ENCODE measurements at places on chromosomes 5 and 9.

GRCh38 chr9:27545471-27545870 lies 15.9 kb upstream of the MOB3B start:
- DNase-seq = no peak

- DNase-seq = no peak
Observed at GRCh38 chr5:124617787-124618186, 128.7 kb downstream of the ZNF608 start.

DNA sequence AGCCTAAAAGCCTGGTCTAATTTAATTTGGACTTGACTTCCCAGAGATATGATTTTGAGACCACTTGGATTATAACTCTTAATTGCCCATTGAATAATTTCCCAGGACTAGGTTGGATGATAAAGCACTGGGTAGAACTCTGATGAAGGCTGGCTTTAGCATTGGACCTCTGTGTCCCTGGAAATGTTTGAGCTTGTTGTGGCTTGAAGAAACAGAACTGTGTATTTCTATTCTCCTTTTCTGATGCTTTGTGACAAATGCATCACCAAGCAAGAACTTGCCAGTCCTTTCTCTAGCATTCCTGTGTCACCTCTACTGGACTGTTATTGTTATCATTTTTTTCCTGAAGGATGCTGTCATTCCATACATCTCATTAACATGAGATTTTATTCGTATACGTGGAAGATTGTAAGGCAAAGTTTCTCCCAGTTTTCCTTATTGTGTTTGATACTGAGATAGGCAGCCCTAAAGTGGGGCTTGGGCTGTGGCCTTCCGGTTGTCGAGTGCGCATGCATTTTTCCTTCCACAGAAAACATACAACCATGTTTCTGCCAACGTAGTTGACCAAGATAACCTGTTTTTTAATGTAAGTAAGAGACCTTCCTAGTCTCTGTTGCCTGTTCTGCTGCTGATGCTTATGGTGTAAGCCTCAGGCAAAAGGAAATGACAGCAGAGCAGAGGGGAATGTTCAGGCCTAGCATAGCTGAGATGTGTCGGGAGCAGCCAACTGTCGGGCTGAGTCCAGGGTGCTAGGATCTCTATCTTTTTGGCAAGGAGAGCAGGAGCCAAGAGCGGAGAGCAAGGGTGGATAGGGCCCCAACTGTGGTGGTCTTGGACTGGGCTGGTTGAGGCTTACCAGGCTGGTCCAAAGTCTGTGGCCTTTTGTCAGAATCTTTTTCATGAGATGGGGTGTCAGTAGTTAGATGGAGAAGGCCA lies 2.3 kb downstream of the NTRK2 start:
- no peak for DNase-seq

GRCh38 chr5:91599863-91600262 lies 216.7 kb upstream of the ARRDC3 start:
- no peak for DNase-seq

DNA sequence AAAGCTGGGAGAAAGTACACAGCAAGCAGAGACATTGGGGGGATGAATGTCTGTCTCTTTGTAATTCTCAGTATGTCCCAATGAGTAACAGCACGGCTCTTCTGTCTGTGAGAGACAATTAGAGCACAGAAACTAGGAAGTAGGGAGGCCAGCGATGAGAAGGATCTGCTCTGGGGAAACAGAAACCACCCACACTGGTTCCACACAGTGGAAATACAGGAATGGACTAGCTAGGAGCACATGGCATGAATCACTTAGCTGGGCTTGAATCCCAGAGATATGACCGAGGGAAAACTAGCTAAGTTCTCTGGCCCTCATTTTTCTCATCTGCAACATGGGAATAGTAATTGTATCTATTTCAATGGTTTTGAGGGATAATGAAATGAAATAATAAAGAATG lies 895.9 kb downstream of the TLE4 start:
- DNase-seq = no peak

GRCh38 chr5:14218480-14218879 lies 75.3 kb downstream of the TRIO start:
- DNase-seq = no peak

GRCh38 chr5:168449166-168449565 lies 37.1 kb upstream of the RARS1 start:
- no peak for DNase-seq

GRCh38 chr9:22009506-22009867 lies 382 bp upstream of the CDKN2B start:
- DNase-seq = no peak

DNA sequence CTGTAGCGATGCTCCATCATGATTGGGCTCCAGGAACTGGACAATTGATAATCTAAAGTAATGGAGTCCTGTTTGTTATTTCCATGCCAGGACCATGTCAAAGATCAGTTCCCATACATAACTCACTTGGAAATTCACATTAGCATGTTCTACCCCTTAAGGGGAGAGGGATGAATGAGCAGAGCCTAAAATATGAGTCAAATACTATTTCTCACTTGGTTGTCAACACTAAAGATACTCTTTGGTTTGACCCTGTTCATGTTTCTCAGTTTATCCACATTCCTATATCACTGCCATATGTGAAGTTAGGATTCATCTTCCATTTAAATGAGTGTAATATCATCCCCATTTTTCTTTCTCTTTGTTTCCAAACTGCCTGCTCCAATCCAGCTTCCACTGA lies 321.6 kb upstream of the PAPPA start:
- no peak for DNase-seq

DNA sequence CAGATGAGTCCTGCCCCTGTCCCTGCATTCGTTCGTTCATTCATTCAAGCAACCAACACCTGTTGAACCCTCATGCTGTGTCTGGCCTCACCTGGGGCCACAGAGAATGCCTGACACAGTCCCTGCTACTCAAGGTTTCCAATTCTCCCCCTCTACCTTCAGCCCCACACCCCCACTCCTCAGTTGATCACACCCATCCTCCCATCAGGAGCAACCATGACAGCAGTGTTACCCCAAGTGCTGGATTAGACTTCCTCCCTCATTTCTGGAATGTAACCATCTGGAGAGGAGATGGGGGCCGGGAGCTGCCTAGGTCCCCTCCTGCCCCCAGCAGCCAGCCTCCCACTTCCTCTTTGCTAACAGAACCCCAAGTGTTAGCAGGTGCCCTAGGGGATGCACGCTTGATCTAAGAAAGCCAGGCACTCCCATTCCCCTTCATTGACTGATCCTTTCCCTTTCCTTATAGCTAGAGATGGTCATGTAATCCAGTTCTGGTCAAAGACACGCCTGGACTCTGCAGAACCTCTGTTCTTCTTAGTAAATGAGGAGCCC lies 57.2 kb downstream of the SMIM23 start:
- DNase-seq = no peak

GRCh38 chr9:1929722-1930244 lies 85.4 kb upstream of the SMARCA2 start:
- no peak for DNase-seq

- no peak for DNase-seq
Observed at GRCh38 chr5:102561894-102562760, 63.3 kb upstream of the SLCO6A1 start.

- no peak for DNase-seq
Observed at GRCh38 chr9:79015951-79016350, 555.8 kb upstream of the TLE4 start.

DNA sequence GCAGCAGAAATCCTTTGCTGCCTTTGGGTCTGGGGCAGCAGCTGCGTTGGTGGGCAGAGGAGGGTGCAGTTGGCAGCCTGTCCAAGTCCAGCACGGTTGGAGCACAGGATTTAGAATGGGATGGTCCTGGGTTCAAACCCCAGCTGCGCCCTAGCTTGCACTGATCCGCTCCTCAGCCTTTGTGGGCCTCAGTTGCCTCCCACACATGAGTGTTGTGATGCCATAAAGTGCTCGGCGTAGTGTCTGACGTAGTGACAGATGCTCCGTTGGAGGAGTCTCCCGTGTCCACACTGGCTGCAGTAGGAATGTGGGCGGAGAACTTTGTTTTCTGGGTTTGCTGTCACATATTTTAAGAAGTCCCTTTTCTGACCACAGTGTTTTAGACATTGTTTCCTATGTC lies 36.0 kb downstream of the SLC46A2 start:
- no peak for DNase-seq

DNA sequence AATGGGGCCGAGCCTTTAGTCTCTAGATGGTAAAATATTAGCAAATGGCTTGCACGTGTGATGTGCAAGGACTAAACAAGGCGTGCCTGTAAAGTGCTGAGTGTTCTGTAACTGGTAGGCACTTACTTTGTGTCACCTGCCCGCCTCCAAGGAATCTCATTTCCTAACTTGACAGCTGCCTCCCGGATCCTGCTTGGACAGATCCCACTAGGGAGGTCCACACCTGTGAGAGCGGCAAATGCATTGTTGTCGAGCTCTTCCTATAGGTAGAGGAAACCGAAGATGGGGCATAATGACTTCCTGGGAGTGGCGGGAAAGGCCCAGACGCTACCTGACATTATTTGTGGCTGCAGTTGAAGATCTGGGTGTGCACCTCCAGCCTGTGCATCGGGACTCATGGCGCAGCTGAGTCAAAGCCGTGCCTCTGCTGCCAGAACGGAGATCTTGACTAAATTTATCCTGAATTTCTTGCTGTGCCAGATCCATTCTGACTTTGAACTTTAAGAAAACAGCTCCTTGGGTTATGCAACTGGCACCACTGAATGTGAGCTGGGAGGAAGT lies 79.8 kb downstream of the TENT4A start:
- no peak for DNase-seq

DNA sequence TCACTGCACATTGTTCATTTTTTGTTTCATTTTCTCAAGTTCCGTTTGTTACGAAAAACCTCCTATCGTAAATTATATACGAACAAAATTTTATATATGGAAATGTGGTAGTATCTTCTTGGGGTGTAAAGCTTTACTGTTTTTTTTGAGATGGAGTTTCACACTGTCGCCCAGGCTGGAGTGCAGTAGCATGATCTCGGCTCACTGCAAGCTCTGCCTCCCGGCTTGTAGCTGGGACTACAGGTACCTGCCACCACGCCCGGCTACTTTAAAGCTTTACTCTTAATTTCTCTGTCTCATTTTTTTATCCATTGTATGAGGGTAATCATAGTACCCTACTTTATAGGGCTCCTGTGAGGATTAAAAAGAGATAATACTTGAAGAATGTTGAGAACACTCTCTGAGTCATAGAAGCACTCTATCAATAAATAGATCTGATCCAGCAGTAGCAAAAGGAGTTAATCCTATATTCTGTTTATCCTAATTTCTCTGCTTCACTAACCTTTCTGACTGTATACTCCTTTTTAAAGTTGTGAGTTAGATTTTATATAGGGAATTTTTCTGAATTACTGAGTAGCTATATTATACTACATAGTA lies 5.6 kb upstream of the LRRC70 start:
- no peak for DNase-seq

- DNase-seq = no peak
Observed at GRCh38 chr5:148844433-148845280, 18.2 kb downstream of the ADRB2 start.

- no peak for DNase-seq
Observed at GRCh38 chr9:35981699-35982098, 23.7 kb upstream of the OR2S2 start.

GRCh38 chr9:135746565-135746964 lies 44.6 kb downstream of the KCNT1 start:
- no peak for DNase-seq

DNA sequence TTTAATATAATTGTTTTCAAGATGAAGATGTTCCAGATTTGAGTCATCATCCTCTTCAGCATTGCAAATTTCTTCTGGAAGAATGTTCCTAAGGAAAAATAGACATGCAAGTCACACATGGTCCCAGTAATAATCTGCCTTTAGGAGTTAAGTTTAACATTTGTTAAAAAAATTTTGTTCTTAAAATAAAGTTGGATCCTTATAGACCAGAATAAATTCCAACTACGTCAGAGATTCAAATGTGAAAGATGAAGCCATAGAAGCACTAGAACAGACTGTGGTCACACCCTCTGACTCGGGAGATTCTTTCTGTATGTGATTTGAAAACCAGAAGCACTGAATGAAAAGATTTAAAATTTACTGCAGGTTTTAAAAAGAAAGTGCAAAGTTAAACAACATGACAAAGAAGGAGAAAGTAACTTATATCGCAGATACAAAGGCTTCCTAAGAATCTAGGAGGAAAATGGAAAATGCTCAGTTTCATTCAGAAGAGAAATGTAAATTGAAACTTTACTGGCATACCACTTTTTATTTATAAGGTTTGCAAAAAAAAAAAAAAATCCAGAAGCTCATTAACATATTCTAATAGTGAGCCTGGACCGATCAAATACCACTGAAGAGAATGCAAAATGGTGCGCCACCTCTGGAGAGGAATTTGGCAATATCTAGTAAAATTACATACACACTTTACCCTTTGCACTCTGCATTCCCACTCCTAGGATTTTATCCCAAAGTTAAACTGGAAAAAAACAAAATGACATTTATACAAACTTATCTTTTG lies 14.3 kb upstream of the ASPN start:
- no peak for DNase-seq

DNA sequence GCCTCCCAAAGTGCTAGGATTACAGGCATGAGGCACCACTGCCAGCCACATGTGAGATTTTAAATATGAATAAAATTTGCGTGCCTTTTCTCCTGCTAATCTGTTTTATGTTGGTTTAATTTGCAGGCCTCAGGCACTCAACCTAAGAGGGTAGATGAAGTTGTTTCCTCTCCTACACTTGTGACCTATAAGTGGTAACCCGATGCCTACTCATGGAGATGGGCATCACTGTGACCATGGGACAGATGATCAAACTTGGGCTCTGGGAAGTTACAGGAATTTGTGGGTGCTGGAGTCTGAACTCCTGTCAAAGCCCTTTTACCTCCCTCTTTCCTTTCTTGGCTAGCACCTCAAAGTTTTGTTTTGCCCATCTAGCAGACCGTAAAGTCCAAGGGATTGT lies 1.1 kb downstream of the SLC28A3 start:
- no peak for DNase-seq

GRCh38 chr5:43193894-43194265 lies 1.9 kb downstream of the NIM1K start:
- no peak for DNase-seq

- DNase-seq = no peak
Observed at GRCh38 chr5:180960209-180960608, 28.4 kb upstream of the BTNL3 start.

DNA sequence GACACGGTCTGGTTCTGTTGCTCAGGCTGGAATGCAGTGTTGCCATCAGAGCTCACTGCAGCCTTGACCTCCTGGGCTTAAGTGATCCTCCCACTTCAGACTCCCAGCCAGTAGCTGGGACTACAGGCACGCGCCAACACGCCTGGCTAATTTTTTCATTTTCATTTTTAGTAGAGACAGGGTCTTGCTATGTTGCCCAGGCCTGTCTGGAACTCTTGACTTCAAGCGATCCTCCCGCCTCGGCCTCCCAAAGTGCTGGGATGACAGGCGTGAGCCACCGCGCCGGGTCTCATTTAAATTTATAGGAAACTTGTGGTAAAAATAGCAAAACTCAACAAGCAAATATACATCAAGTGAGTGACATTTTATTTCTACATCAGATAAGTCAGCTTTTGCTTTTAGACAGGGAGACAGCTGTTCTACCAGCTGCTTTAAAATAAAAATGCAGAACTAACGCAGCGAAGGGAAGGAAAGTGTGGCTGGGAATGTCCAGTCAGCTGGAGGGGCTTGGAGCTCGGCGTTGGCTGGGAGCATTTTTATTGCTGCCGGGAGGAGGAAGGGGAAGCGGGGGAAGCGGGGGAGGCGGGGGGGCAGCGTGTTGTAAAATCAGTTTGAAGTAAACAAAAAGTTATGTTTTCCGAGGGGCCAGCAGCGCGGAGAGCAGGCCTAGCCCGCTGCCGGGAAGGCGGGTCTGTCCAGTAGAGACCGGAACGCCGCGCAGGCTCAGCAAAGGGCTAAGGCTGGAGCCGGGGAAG lies 707 bp upstream of the ZFYVE16 start:
- no peak for DNase-seq

- no peak for DNase-seq
Observed at GRCh38 chr5:162268694-162269481, 201.3 kb downstream of the GABRG2 start.

GRCh38 chr5:42429694-42430093 lies 6.5 kb downstream of the GHR start:
- DNase-seq = no peak
